ENCODE measurements at places on chromosomes 7 and 10.

- no peak for DNase-seq
Observed at GRCh38 chr7:151206914-151207313, 3.4 kb downstream of the H2BK1 start.

DNA sequence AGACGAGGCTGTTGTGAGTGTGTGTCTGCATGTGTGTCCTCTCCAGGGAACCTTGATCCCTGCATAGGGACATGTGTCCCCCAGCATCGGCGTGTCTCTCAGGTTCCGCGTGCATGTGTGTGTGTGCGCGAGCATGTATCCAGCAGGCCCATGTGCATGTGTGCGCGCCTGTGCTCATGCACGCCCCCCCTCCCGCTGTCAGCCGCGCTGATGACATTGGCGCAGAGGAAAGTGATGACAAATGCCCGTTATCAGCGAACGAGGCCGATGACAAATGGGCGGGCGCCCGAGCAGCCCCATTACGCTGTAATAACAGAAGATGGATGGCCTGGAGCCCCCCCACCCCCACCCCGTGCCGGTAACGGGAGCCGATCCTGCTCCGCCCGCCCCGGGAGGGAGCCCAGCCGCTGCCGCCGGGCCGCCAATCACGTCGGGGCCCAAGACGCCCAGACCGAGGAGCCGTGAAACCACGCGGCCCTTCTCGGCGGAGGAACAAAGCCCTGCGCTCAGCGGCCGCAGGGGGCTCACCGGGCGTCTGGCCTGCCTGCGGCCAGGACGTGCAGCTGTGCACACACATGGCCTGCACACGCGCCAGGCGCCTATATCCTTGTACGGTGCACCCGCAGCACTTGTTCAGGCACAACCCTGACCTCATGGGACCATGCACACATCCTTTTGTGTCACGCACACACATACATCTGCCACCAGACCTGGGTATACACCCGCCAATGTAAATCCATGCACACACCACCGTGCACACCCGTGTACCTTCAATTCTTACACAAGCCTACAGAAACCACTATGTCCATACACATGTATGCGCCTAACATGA, 21.5 kb downstream of the POLL start:
- DNase-seq: peak; percentile 14

DNA sequence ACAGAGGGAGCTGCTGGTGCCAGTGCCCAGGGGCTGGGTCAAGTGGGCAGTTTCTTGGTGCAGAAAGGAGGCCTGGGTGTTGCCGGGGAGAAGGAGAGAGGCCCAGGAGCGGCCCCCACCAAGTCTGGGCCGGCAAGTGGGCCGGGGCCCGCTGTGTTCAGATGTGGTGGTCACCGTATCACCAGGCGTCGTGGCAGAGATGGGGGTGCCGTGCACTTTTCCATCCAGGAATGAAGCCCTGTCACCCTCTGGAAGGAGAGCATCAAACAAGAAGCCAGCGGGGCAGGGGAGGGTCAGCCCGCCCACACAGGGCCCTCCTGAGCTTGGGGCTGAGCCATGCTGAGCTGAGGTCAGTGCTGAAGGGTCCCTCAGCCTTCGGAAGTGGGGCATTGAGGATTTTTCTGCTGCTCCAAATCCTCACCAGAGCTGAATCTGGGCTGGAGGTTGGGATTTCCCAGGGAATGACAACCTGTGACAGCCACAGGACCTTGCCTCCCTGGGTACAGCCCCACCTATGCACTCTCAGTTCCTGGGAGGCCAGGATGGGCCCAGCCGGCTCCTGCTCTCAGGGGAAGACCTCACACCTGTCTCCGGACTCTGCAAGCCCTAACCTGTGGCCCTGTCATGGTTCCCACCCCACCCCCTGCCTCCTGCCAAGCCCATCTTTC, 27.9 kb upstream of the INPP5A start:
- DNase-seq: no peak

DNA sequence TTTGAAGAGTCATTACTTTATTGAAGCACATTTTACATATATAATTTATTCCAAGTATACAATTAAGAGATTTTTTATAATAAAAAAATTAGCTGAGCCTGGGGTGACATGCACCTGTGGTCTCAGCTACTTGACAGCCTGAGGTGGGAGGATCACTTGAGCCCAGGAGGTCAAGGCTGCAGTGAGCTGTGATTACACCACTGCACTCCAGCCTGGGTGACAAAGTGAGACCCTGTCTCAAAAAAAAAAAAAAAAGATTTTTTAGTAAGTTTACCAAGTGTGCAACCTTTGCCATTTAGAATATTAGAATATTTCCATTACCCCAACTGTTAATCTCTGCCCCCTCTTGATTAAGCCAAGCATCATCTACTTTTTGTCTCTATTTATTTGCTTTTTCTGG, 196.0 kb downstream of the CCSER2 start:
- no peak for DNase-seq

DNA sequence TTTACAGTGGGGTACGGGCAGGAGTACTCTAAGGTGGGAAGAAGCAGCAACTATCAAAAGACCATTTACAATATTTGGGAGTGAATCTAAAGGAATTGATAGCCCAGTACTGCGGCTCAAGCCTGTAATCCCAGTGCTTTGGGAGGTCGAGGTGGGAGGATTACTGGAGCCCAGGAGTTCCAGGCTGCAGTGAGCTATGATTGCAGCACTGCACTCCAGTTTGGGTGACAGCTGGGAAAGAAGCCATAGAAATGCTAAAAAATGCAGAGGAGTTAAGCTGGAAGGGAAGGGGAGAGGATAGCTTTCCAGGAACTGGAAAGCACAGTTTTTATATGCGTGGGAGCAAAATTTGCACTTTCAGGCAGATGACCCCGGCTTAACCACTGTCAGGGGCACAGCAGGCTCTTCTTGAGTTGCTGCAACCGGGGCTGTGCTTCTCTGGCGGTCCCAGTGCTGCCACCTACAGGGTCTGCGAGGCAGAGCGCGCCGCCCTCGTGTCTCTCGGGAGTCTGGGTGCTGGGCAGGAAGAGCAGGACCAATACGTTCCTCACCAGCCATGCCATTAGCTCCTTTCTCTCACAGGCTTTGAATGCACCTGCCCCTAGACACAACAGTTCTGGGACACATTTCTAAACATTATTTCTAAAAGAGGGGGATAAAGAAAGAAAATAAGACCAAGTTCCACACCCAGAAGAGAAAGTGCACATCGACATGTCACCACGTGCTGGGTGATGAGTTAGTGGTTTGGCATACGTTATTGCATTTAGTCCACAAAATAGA, 10.1 kb upstream of the BMPER start:
- peak; percentile 30 for DNase-seq

Data from NCI-H1930 (cell line).